ENCODE measurements at places on chromosomes 3 and 15. TPM values are rescaled to one million over a fixed set of nuclear protein-coding genes. Genes with fewer than 3 reads are reported as not detected.

The ADAMTSL3 gene
- 1.4 TPM for total RNA-seq

The FAM240A gene
- not detected for total RNA-seq

The CLRN1 gene
- total RNA-seq, result not detected

The TERC gene
- total RNA-seq, result 221 TPM

GRCh38 chr3:118754406-118755252 lies 280.0 kb downstream of the IGSF11 start:
- no peak for DNase-seq

DNA sequence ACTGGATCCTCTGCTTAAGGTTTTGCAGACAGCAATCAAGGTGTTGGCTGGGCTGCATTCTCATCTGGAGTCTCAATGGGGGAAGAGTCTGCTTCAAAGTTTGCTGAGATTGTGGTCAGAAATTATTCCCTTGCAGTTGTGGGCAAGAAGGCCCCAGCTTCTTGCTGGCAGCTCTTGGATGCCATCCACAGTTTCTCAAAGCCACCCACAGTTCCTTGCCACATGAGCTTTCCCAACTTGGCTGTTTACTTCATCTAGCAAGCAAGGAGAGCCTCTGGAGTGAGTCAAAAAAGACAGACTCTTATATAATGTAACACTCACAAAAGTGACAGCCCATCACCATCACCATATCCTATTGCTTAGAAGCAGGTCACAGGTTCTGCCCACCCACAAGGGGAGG lies 62.1 kb upstream of the ABHD2 start:
- DNase-seq, result no peak

DNA sequence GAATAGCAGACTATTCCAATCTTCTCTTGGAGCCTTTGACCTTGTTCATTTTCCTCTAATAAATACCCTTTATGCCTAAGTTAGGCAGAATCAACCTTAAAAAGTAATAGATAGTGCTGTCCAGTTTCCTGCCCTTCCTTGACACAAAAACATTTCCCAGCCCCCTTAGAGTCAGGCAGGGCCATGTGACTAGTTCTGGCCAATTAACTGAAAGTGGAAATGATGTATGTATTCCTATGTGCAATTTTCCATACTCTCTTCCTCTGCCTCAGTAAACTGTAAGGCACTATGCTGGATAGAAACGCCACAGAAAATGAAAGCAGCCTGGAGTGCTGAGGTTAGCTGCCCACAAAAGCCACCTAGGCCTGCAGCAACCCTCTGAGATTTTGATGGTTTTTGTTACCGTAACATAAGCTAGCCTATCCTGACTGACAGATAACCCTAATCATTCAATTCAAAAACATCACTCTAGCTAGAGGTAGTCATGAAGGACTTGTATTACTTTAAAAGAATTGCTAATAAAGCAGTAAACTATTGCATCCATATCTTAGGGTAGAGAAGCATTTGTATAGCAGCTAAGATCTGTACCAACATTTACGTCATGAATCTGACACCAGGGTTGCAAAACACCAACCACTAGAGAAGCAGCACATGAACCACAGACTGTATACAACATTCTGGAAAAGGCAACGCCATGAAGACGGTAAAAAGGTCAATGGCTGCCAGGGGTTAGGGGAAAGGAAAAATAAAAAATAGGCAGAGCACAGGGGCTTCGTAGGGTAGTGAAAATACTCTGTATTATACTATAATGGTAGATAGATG lies 112.9 kb downstream of the ULK4 start:
- DNase-seq, result no peak

DNA sequence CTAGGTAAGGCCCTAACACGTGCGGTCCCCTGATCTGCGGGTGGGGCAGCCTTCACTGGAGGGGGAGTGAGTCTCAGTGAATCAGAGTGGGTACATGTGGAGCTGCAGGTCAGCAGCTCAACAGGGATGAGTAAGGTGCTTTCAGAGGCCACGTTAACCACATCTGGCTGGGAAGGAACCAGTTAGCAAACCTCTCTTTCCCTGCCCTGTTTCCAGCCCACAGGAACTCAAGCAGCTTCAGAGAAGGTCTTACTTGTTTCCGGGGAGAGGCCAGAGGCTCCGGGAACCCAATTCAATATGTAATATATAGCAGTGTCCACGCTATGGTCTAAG lies 175.3 kb downstream of the XXYLT1 start:
- no peak for DNase-seq

- DNase-seq, result no peak
Observed at GRCh38 chr3:197364410-197365071, 66.1 kb upstream of the DLG1 start.

DNA sequence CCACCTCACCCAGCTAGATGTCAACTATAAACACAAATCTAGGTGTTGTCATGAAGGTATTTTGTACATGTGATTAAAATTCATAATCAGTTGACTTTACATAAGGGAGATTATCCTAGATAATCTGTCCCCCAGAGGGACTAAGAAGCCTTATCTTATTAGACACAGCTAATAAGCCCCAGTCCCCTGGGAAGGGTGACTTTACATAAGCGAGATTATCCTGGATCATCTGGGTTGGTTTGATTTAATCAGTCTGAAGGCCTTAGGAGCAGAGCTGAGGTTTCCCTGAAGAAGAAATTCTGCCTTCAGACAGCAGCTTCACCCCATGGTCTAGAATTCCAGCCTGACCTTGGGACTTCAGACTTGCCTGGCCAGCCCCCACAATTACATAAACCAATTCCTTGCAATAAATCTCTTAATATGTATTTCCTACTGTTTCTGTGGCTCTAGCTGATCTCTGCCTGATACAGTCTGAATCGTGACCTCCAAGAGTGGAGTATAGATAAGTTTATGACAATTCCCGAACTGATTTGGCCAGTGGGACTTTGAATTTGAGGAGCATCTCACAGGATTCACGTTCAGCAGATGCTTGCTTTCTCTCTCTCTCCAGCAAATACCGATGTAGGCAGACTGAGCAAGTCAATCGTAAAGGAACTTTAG lies 66.5 kb downstream of the MRPL46 start:
- DNase-seq, result no peak

Measured in esophagus squamous epithelium (tissue), 5 donors.